ENCODE measurements at places on chromosomes 16 and 17. TPM values are rescaled to one million over a fixed set of nuclear protein-coding genes. Genes with fewer than 3 reads are reported as not detected.

DNA sequence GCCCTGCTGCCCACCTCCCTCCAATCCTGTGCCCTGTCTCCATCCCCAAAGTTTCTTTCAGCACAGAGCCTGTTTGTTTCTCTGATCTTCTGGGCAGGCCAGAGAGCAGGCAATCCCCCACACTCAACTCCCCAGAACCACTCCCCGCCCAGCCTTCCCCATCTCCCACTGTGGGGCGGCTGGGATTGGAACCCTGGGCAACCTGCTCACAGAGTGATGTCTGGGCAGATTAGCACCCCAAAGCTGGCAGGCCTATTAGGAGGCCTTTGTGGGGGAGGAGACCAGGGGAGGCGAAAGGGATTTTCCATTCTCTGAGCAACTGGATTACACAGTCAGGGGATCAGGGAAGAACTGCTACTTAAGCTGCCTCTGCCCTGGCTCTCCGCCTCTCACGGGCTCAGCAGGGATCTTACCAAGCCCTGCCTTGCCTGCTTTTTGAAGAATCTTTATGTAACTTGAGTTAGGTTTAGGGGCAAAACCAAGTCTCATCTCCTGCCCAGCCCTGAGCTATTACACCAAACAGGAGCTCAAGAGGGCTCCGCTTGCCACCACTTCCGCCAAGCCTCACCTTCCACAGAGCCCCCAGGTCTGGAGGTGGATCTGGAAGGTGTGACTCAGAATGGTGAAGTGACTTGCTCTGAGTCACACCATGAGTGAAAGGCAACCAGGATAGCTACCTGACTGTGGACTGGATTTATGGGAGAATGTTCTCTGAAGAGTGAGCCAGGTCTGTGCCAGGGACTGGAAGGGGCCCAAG lies 16.0 kb upstream of the LHX1 start:
- no peaks in the 10 kb centered on the region for H3K36me3 ChIP-seq
- no peaks in the 10 kb centered on the region for H3K4me1 ChIP-seq
- H3K27ac ChIP-seq, result no peak overlapping the region
- no peak overlapping the region for H3K4me3 ChIP-seq
- no peak for DNase-seq

DNA sequence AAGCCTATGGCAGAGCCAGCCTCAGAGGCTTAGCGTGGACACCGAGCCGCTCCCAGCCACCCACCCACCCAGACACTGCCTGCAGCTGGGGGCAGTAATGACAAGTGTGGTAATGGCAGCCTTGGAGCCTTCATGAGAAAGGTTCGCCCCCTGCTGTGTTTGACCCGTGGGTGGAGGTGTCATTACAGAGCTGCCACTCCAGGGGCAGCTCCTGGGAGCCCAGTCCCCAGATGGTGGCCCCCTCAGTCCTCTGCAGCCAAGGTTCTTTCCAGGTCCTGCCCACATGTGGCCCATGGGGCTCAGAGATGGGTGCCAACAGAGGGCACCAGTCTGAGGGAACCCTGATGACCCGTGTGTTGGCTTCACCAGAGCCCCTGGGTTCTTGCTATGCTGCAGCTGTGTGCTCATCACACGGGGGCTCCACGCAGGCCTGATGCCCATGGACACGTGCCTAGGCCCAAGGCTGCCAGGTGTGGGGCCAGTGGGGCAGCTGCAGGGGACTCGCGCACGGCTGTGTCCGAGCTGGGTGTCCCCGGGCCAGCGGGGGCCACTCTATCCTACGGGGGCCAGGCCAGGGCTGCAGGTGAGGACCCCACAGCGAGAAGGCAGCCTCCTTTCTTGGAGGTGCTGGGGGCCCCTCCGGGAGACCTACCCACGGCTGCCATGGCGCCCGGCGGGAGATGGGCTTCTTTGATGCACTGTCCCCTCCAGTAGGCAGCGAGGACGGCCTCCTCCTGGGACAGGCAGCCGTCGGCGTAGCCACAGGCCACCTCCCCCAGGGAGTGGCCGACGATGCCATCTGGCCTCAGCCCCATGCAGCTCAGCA lies 8.1 kb downstream of the FASN start:
- H3K27me3 ChIP-seq, result no peaks in the 10 kb centered on the region
- no peak overlapping the region for H3K4me3 ChIP-seq
- H3K36me3 ChIP-seq, result peaks cover 37% of the 10 kb centered on the region
- H3K4me1 ChIP-seq, result no peaks in the 10 kb centered on the region

DNA sequence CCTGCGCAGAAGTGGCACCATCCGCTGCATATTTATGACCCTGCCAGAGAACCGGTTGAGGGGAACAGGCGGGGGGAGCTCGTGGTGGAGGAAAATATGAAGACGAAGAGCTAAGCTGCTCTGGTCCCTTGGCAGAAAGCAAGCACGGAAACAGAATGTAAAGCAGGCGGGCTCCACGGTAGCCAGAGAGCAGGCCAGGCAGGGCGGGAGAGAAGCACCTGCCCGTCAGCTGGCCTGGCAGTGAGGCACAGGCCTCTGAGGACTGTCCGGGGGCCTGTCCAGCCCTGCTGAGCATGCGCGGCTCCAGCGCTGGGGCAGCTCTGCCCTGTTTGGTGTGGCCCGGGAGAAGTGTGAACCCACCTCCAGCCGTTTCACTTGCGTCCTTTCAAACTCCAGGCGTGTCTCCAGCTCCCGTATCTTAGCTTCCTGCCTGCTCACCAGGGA lies 46.7 kb downstream of the PIPOX start:
- H3K27ac ChIP-seq, result no peak overlapping the region
- no peaks in the 10 kb centered on the region for H3K4me1 ChIP-seq

GRCh38 chr17:909642-910323 lies 69.8 kb downstream of the NXN start:
- H3K27ac ChIP-seq, result no peak overlapping the region
- no peaks in the 10 kb centered on the region for H3K36me3 ChIP-seq
- DNase-seq, result no peak
- no peak overlapping the region for H3K4me3 ChIP-seq

- H3K27ac ChIP-seq, result no peak overlapping the region
- H3K36me3 ChIP-seq, result peaks cover 10% of the 10 kb centered on the region
- no peaks in the 10 kb centered on the region for H3K4me1 ChIP-seq
- H3K4me3 ChIP-seq, result no peak overlapping the region
- DNase-seq, result peak; percentile 38
Measured at GRCh38 chr17:80237386-80237785, 17.2 kb downstream of the SLC26A11 start.

GRCh38 chr16:29729116-29729521 lies 16.7 kb downstream of the C16orf54 start:
- H3K27me3 ChIP-seq, result no peaks in the 10 kb centered on the region
- no peak for DNase-seq
- H3K36me3 ChIP-seq, result no peaks in the 10 kb centered on the region
- no peaks in the 10 kb centered on the region for H3K4me1 ChIP-seq
- H3K4me3 ChIP-seq, result no peak overlapping the region

DNA sequence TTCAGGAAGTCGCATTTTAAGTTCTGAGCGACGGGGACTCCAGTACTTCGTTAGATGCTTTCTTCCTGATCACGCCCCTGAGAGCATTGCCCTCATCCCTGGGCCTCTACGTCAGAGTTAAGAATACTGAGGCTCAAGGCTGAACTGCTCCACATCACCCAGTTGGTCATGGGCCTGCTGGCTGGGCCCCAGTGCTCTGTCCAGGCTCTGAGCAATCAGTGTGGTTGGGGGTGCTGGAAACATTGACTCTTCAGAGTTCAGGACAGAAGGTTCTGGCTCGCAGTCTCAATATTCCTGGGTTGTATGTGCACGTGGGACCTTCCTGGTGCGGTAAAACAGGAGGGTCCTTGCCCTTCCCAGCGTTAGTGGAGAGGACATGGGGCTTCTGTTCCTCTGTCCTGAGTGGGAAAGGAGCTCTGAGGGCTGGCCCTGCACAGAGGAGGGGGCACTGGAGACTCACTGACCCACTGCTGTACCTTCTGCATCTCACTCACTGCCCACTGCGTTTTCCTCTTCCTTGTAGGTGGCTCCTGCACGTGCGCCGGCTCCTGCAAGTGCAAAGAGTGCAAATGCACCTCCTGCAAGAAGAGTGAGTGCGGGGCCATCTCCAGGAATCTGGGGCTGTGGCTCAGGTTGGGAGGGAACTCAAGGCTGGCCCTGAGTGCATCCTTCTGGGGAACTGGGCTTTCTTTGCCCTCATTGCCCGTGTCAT lies 518 bp downstream of the MT1E start:
- H3K4me1 ChIP-seq, result peaks cover 7% of the 10 kb centered on the region
- peak; percentile 76 for DNase-seq
- no peaks in the 10 kb centered on the region for H3K36me3 ChIP-seq
- no peaks in the 10 kb centered on the region for H3K27me3 ChIP-seq
- H3K4me3 ChIP-seq, result peak overlapping the region; percentile 37
- peak overlapping the region; percentile 95 for H3K27ac ChIP-seq

- no peak for DNase-seq
- H3K27ac ChIP-seq, result no peak overlapping the region
- peaks cover 4% of the 10 kb centered on the region for H3K4me1 ChIP-seq
- no peaks in the 10 kb centered on the region for H3K36me3 ChIP-seq
- H3K27me3 ChIP-seq, result no peaks in the 10 kb centered on the region
Measured at GRCh38 chr17:1480747-1481465, 11.6 kb downstream of the MYO1C start.

DNA sequence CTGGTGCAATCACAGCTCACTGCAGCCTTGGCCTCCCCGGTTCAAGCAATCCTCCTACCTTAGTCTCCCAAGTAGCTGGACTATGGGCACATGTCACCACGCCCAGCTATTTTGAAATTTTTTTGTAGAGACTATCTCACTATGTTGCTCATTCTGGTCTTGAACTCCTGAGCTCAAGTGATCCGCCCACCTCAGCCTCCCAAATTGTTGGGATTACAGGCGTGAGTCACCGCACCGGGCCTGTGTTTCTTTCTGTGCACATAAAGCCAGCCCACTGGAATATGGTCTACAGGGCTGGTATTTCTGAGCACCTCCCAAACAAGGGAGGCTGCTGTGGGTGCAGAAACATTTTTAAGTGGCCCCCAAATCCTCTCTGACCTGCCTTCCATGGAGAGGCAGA lies 8.4 kb downstream of the TMEM95 start:
- no peak for DNase-seq
- H3K4me1 ChIP-seq, result no peaks in the 10 kb centered on the region
- no peak overlapping the region for H3K4me3 ChIP-seq
- no peak overlapping the region for H3K27ac ChIP-seq
- H3K36me3 ChIP-seq, result no peaks in the 10 kb centered on the region

DNA sequence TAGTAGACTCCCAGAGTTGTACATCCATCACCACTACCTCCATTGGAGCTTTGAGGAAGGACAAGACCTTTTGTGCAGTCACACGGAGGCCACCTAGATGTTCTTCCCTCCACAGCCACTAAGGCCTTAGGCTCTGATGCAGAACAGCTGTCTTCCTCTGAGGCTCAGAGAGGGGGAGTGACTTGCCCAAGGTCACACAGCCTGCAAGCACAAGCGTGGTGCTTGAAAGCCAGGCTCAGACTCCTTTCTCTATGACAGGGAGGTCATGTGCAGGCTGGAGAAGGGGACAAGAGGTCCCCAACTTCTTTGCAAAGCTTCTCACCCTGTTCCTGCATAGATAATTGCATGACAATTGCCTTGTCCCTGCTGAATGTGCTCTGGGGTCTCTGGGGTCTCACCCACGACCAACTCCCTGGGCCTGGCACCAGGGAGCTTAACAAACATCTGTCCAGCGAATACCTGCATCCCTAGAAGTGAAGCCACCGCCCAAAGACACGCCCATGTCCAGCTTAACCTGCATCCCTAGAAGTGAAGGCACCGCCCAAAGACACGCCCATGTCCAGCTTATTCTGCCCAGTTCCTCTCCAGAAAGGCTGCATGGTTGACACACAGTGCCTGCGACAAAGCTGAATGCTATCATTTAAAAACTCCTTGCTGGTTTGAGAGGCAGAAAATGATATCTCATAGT lies 12.7 kb downstream of the SCGB1C2 start:
- no peaks in the 10 kb centered on the region for H3K36me3 ChIP-seq
- H3K27ac ChIP-seq, result no peak overlapping the region
- DNase-seq, result peak; percentile 2
- no peaks in the 10 kb centered on the region for H3K4me1 ChIP-seq

GRCh38 chr16:66639091-66639885 lies 34.8 kb downstream of the CMTM3 start:
- DNase-seq, result no peak
- no peak overlapping the region for H3K4me3 ChIP-seq
- no peaks in the 10 kb centered on the region for H3K36me3 ChIP-seq
- no peaks in the 10 kb centered on the region for H3K4me1 ChIP-seq
- no peak overlapping the region for H3K27ac ChIP-seq

CDH8 gene
- 0.05 TPM for polyA plus RNA-seq

HBA2 gene
- polyA plus RNA-seq, result 6.1 TPM

KRTAP9-3 gene
- polyA plus RNA-seq, result not detected

OR4D1 gene
- polyA plus RNA-seq, result not detected

KRTAP9-4 gene
- not detected for polyA plus RNA-seq

CCL8 gene
- 0.12 TPM for polyA plus RNA-seq

PDE6G gene
- polyA plus RNA-seq, result 0.47 TPM

GPR179 gene
- 0.45 TPM for polyA plus RNA-seq
